ENCODE measurements at places on chromosomes 2 and 18. TPM values are rescaled to one million over a fixed set of nuclear protein-coding genes. Genes with fewer than 3 reads are reported as not detected.

The WDR7 gene
- polyA plus RNA-seq: 14.6 TPM

The SPATA3 gene
- not detected for polyA plus RNA-seq

The RAB12 gene
- 52.0 TPM for polyA plus RNA-seq

The CHST10 gene
- polyA plus RNA-seq: 20.8 TPM

The GNAL gene
- 4.8 TPM for polyA plus RNA-seq

The NPC1 gene
- 17.4 TPM for polyA plus RNA-seq

DNA sequence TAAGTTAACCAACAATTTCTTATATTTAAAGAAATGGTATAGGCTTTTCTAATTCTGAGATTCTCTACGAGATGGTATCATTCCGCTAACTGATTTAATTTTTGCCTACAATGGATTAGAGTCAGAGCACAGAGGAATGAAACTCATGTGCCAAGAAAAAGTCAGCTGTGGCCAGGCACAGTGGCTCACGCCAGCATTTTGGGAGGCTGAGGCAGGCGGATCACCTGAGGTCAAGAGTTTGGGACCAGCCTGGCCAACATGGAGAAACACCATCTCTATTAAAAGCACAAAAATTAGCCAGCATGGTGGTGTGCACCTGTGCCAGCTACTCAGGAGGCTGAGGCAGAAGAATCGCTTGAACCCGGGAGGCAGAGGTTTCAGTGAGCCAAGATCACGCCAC, 17.0 kb upstream of the TTN start:
- no peak for DNase-seq

GRCh38 chr18:68288408-68288807, 426.5 kb downstream of the TMX3 start:
- no peak for DNase-seq

- no peak for DNase-seq
Observed at GRCh38 chr2:136693966-136694365, 71.4 kb upstream of the THSD7B start.

DNA sequence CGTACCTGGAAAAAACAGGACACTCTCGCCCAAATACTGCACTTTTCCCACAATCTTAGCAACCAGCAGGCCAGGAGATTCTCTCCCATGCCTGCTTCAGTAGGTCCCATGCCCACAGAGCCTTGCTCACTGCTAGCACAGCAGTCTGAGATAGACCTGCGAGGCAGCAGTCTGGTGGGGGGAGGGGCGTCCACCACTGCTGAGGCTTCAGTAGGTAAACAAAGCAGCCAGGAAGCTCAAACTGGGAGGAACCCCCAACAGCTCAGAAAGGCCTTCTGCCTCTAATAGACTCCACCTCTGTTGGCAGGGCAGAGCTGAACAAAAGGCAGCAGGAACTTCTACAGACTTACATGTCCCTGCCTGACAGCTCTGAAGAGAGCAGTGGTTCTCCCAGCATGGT, 1202.8 kb upstream of the ACVR2A start:
- DNase-seq: no peak

DNA sequence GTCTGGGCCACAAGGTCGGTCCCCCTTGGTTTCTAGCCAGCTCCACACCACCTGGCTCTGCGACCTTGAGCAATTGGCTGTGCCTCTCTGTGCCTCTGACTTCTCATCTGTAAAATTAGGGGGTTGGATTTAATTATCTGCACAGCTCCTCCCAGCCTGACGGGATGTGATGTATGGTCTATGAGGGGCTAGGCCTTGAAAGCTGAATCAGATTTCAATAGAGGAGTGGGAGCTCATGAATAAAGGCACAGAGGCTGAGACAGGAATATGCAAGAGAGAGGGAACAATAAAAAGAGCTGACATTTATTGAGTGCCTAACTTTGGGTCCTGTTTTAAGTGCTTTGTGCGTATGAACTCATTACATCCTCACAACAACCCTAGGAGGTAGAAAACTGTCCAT, 104.7 kb downstream of the ALK start:
- DNase-seq: no peak

- no peak for DNase-seq
Observed at GRCh38 chr2:196170213-196170605, 1.2 kb downstream of the STK17B start.

- DNase-seq: no peak
Observed at GRCh38 chr2:13089971-13090370, 373.2 kb downstream of the TRIB2 start.

DNA sequence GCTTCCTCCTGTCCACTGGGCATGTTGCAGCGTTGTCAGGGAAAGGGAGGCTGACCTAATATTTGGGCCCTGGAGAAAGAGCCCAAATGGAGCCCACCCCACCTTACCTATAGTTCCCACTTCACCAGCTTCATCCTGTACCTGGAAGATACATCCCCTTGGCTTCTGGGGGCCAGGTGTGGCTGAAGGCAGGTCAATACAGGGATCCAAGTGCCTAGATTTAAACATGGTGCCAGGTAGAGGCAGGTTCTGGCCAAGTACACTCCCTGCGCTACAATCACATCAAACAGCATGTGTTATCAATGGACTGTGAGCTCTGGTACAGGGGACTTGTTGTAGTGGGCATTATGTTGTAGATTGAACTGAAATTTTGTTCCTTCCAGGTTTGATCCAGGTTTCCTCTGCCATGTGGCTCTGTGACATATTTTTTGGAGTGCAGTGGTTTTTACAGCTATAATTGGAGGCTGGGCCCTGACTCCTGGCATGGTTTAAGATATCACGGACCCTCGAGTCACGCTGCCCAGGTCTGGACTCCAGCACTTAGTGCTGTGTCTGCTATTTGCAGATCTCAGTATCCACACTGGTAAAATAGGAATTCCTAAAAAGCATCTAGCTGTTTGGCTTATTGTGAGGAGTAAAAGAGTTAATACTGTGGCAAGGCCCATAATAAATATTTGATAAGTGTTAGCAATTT, 23.8 kb downstream of the MYCN start:
- no peak for DNase-seq

- DNase-seq: no peak
Observed at GRCh38 chr2:148013876-148014275, 6.7 kb downstream of the ORC4 start.

DNA sequence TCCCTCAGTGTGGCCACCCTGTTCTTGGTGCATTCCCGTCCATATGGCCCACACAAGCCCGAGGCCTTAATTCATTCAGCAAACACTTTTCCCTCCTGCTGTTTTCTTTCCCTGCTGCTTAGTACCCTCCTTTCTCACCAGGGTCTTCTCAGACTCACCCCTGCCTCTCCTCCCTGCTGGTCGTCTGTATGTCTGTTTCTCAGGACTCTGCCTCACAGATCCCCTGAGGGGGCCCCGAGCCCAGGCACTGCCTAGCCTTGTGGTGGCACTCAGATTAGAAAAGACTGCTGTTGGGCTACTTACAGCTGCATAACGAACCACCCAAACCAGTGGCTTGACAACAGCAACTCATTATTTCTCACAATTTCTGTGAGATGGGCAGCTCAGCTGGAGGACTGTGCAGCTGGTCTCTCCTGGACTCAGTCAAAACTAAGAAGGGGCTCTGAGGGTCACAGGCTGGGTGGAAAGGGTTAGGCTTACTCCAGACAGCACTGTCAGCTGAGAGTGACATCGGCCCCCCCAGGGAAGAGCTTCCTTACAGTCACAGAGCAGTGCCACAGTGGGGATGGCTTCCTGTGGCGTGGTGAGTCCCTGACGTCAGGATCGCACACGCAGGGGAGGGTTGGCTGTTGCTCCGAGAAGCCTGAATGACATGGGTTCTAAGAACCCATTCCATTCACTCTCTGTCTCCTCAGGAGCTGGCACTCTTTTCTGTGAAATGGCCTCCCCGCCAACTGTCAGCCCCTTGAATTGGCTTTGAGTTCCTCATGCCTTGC, 139.0 kb downstream of the UXS1 start:
- no peak for DNase-seq

- no peak for DNase-seq
Observed at GRCh38 chr2:235170536-235171521, 219.0 kb downstream of the SH3BP4 start.

- DNase-seq: no peak
Observed at GRCh38 chr2:109604597-109604996, 9.2 kb downstream of the SEPTIN10 start.

DNA sequence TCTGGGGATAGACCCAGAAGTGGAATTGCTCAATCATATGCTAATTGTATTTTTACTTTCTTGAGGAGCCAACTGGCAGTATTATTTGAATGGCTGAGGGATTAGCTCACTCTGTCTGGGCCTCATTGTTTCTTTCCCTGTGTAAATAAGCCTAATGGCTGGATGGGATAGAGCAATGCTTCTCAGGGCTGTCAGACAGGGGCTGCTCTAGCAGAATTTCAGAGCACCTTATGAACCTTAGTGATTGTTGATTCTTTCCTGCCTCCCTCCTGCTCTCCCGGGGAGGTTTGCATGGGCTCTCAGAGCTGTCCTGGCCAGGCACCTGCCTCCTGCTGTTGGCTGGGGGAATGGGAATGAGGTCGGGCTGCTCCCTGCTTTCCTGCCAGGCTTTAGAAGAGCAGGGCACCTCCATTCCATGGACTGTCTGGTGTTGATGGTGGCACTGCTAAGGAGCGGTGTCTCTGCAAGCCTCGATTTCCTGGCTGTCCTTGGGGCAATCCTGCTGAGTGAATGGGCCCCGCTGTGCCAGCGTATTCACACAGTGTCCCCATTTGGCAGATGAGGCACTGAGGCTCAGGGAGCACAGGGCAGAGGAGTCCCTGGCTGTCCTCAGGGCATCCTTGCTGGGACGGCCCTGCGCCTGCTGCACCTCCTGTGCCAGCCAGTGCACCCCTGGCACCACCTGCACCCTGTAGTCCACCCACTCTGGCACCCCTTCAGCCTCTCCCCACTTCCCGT, 468.2 kb upstream of the HS6ST1 start:
- DNase-seq: no peak

GRCh38 chr2:160952464-160953254, 207.6 kb upstream of the TANK start:
- DNase-seq: no peak

Measured in left renal pelvis (tissue), 4 donors.